NCI-H1436 (cell line): ENCODE measurements at places on chromosomes 3 and 15.

- DNase-seq, result no peak
Measured at GRCh38 chr3:175526609-175527280, 667.6 kb downstream of the NAALADL2 start.

GRCh38 chr15:63449731-63450130 lies 54.7 kb upstream of the USP3 start:
- DNase-seq, result no peak

DNA sequence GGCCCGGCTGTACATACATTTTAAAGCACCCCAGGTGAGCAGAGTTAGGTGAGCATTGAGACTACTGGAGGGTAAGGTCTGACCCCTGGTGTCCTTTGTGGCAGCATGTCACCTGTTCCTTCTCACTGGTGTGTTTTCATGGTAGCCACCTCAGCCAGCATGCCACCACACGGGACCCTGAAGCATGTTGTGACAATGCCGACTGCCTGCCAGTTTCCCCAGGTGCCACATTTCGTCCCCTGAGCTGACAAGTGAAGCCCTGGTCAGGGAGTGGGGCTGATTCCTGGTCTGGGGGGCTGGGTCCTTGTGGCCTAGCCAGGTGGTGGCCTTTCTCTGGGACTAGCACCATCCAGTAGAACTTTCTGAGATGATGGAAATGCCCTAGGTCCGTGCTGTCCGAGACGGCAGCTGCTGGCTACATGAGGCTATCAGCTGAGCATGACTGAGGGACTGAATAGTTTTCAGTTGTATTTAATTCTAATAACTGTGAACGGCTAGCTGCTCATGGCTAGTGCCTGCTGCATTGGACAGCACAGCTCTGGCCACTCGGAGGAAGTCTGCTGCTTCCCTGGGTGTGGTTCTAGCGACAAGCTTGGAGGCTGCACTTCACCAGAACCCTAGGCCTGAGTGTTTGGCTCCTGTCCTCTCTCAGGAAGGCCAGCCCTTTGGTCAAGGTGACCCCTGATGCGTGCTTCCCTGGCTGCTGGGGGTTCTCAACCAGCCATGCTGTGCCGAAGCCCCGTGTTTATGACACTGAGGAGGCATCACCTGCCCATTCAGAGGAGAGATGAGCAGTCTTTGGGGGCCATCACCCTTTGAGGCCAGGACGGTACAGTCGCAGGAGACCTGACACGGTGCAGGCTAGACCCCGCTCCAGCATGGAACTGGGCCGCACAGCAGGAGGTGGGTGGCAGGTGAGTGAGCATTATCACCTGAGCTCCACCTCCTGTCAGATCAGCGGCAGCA lies 3.9 kb downstream of the C3orf22 start:
- no peak for DNase-seq

- DNase-seq, result no peak
Measured at GRCh38 chr15:65290228-65290627, 3.5 kb upstream of the PARP16 start.

- no peak for DNase-seq
Measured at GRCh38 chr15:69661446-69661845, 208.8 kb downstream of the RPLP1 start.

DNA sequence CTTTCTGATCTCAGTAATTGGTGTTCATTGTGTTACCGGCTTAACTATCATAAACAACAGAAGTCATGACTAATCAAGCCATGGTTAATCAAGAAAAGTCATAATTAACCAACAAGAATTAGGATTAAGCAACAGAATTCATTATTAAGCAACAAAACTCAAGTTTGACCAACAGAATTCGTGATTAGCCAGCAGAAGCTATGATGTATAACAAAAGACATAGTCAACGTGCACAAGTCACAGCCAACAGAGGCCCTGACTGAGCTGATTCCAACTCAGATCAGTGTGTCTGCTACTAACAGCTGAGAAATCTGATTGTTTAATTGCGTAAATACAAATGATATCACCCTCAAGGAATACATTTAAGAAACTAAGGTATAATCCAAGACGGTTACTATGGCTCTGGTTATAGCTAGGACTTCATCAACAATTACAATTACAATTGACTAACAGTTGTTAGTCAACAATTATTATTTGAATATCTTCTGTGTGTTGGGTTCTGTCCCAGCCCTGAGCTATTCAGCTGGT lies 67.7 kb downstream of the RARB start:
- no peak for DNase-seq
